ENCODE measurements at places on chromosomes 7 and 10.

GRCh38 chr7:140074780-140075179, 12.0 kb upstream of the PARP12 start:
- DNase-seq = no peak

DNA sequence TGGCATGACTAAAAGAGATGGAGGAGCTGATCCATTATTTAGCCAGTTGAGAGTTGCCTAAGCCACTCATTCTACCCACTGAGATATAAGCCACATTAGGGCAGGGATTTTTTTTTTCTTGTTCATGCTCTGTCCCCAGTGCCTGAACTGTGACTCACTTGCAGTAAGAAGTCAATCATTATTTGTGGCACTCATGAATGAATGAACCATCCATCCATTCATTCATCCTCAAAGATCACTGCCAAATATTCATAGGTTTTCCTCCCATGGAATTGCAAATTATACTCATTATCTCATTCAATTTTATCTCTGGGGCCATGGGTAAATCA, 22.8 kb upstream of the ARID5B start:
- DNase-seq = no peak

GRCh38 chr7:77858278-77858677, 59.7 kb downstream of the PHTF2 start:
- DNase-seq = no peak

DNA sequence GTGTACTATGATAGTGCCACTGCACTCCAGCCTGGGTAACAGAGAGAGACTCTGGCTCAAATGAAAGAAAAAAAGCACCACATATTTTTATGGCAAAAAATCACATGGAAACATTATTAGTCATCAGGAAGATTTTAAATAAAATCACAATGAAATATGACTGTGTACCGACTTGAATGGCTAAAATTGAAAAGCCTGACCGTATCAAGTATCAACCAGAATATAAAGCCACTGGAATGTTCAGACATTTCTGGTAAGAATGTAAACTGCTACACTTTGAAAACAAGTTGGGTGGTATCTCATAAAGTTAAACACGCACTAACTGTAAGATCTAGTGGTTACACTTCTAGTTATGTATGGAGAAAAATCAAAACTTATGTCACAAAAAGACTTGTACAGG, 306.7 kb upstream of the MBL2 start:
- DNase-seq = no peak

GRCh38 chr10:37125191-37125732, at the start of gene ANKRD30A:
TSS of gene ANKRD30A (plus strand) at chr10:37125598. CDS start at chr10:37125788, 190 bp downstream.
- no peak for DNase-seq

DNA sequence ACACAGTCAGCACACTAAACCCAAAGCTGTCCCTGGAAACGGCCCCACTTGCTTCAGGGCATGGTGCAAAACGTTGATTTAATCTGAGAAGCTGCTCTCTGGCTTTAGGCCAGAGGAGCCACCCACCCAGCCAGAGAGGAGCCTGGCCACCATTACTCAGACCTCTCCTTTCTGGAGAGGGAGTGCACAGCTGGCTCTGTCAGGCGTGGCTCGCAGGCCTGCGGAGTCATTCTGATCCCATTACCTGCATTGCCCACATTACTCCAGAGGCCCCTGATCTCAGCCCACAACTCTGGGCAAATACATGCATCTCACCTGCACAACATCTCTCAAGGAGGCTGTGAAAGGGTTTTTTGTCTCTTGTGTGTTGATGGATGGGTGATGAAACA, 370.0 kb upstream of the IGFBP3 start:
- no peak for DNase-seq

DNA sequence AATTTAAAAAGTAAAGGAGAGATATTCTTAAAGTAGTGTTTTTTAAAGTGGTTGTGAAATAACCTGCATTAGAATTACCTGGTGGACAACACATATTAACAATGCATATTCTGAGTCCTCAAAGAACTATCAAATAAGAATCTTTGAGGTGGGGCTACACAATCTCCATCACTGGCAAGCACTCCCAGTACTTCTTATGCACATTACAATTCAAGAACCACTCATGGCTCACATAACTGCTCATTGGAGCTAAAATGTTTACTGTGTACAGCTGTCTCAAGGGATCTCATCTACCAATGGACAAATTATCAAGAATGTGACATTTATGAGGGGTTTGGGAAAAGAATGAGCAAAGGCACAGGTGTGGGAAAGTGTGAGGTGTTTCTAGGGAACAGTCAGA, 692.0 kb downstream of the PHTF2 start:
- DNase-seq = no peak

- DNase-seq = no peak
Observed at GRCh38 chr7:8765374-8765773, 332.0 kb downstream of the NXPH1 start.

Data from stimulated activated CD4-positive, alpha-beta T cell treated with anti-CD3 and anti-CD28 coated beads, Interleukin-1b, Interleukin-23, amount 100 ng/mL, for 1 hour (primary cell).